ENCODE measurements at places on chromosomes 7 and 10.

GRCh38 chr10:52864201-52865106, 91.9 kb upstream of the MBL2 start:
- no peak for DNase-seq

DNA sequence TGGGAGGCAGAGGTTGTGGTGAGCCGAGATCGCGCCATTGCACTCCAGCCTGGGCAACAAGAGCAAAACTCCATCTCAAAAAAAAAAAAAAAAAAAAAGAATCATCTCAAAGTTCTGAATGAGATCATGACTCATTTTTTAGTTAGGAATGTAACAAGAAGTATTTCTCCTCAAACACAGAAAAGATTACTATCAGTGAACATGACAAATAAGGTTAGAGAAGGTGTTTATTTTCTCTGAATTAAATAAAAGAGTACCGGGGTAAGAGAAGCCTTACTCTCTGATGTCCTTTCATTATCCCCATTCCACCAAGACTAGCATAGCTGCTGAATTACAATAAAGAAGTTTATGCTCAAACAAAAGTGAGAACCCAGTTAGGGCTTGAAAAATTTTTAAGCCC, 50.1 kb downstream of the IPMK start:
- DNase-seq: no peak

GRCh38 chr10:121340271-121340831, 257.9 kb downstream of the FGFR2 start:
- no peak for DNase-seq

DNA sequence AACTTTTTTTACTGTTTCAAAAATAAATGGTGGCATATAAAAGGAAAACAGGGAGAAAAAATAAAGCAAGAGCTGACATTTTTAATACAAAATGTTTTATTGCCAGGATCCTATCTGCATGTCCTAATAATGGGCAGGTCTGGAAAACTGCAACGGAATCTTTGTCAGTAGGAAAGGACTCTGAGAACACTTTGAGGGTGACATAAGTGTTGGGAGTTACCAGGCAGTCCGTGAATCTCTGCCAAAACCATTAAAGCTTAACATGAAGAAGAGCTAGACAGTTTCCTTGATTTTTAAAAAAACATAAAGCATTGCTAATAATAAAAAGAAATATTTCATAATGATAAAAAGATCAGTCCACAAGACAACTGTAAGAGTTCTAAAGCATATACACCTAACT, 80.7 kb downstream of the AGMO start:
- DNase-seq: no peak

- peak; percentile 49 for DNase-seq
Measured at GRCh38 chr10:118763202-118763988, 8.6 kb upstream of the CACUL1 start.

DNA sequence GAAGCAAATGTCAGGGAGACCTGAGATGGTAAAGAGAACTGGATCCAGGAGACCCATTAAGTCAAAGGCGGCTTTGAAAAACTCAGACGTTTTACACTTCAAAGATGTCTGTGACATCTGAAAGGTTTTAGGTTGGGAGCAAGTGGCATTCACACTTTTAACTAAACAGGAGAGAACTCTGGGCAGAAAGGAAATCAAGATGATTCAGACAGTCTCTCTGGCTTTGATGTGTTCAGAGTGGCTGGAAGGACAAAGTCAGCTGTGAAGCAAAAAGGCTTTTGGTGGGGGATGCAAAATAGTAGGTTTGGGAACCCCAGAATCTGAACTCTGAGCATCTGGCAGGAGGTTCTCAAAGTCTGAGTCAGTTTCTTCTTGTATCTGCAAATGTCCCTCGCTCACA, 66.6 kb downstream of the PRKCQ start:
- no peak for DNase-seq

DNA sequence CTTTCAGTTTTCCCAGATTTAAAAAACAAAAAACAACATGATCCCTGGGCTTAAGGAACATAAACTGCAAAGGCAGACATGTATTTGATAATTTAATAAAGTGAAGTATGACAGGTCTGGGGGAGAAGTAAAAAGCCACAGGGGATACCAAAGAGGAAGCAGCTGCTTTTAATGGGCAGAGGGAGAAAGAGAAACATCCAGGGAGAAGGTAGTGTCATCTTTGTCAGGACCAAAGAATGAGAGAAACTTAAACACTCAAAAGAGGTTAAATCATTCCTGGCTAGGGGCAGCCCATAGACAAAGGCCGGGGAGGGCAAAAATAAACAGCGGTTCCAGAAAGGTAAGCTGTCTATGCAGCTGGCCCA, 94.5 kb downstream of the GRB10 start:
- DNase-seq: no peak

GRCh38 chr7:7739204-7740036, 21.0 kb upstream of the RPA3 start:
- DNase-seq: no peak

DNA sequence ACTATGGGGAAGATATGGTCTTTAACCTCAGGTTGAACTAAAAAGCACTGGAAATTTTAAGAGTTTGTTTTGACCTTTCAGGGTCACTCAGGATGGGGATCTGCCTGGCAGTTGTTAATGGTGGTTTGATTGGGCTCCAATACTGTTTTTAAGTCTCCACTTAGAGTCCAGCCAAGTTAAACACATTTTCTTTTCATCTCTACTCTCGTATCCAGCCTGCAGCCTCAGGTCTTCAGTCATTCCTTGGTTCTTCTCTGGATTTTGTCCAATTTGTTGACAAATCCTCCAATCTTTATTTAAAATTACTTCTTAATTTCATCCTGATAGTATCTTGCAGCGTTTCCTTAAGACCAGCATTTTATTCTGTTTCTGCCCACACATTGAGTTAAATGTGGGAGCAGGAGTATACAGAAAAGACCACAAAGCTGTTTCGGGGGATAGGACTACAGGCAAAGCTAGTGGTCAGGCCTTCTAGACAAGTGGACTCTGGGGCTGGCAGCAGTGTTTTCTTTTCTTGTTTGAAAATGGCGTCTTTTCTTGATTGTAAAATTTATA, 133.2 kb upstream of the INHBA start:
- DNase-seq: no peak

- no peak for DNase-seq
Measured at GRCh38 chr10:43308515-43308914, 41.6 kb upstream of the RASGEF1A start.

- DNase-seq: no peak
Measured at GRCh38 chr7:28808796-28809533, 149.2 kb downstream of the TRIL start.

- peak; percentile 67 for DNase-seq
Measured at GRCh38 chr7:68730194-68730593, 868.1 kb upstream of the AUTS2 start.

DNA sequence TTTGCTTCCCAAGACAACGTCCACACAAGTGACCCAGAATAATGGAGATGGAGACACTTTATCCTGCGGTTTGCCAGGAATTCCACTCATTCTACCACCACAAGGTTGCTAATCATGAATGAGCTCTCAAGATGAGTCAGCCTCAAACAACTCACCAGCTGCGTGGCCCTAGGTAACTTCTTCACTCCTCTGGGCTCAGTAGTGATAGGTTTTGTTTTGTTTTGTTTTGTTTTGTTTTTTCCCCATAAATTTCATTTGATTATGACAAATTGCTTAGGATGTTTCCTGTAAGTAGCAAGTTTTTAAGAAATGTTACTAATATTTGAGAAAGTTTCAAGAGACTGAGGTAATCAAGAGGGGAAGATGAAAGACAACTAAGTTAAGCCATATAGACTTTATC, 286.8 kb downstream of the PARD3 start:
- DNase-seq: no peak

GRCh38 chr10:72802332-72802731, 91.2 kb upstream of the OIT3 start:
- no peak for DNase-seq
